ENCODE measurements at places on chromosomes 3 and 15.

GRCh38 chr3:18445401-18446148 is 20.4 kb upstream of the SATB1 start:
- DNase-seq: peak; percentile 68

GRCh38 chr3:190305406-190305805 is 16.8 kb downstream of the CLDN1 start:
- DNase-seq: no peak

DNA sequence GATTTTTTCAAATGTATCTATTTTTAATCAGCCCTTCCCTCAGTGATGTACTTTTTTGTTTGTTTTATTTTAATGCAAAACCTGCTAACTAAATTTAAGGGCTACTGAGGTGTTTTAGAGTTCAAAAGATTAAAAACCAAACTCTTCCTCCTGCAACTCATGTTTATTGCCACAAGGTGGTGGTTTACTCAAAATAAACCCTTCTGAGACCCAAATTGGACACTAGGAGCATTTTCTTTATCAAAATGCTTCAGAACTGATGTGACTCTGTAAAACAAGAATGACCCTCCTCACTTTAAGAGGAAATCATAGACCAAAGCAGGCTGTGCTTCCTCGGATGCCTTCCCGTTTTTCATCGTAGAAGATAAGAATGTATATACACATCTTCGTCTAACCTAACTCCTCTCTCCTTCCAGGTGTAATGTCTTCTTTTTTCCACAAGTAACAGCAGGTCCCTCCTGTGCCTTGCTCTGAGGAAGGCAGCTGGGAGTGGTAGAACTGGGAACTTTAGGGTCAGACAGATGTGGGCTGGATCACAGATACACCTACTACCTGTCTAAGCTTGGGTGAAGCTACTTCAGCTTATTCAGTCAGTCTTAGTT is 2.9 kb upstream of the NME9 start:
- no peak for DNase-seq

- no peak for DNase-seq
These were observed 1056.8 kb downstream of the ROBO2 start for GRCh38 chr3:78096488-78097255.

DNA sequence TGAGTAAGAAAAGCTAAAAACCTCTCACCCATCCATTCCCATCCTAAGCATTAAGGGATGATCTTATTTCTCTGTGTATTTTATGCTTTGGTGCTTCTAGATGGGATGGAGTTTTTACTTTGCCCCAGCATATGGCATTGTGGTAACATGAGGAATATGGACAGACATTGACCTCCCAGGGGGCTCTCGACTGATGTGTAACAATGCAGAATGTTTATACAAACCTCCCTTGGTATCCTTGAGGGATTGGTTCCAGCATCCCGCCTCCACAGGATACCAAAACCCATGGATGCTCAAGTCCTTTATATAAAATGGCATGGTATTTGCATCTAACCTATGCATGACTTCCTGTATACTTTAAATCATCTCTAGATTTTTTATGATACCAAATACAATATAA is 21.6 kb downstream of the PDIA5 start:
- DNase-seq: no peak

DNA sequence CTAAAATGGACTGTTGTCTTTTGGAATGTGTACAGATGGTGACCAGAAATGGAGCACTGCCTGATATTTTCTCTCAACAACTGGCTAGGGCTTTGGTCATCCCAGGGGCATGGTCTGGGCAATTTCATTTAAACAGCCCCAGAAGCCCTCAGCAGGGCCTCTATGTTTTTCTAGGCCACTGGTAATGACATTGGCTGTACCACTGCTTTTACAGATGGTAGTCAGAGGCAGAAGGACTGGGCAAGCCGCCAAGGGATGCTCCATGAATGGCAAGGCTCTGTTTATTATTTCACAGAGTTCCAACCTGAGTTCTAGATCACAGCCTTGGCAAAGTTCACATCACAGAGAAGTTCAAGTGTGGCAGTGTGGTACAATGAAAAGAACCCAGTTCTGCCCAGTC is 37.0 kb upstream of the LMCD1 start:
- DNase-seq: no peak

- DNase-seq: peak; percentile 59
These were observed 62.8 kb upstream of the MEX3B start for GRCh38 chr15:82108489-82109078.

GRCh38 chr3:46087871-46088270 is 60.6 kb upstream of the XCR1 start:
- no peak for DNase-seq

DNA sequence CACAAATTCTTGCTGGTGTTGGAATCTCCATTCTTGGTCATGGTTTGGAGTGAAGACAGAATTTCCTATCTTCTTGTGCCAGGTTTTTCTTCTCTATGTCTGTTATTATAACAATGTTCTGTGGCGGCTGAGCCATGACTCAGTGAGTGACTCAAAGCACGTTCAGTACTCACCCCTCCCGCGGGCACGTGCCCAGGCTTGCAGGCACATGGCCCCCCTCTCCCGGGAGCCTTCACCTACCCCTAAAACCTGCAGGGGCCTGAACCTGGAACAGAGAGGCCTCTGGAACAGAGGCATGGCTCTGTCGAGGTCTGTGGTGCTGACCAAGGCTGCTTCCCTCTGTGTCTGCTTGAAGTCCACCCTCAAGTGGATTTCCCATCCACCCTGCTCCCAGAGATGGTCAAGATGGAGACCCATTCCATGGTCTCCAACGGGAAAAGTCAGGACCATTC is 27.6 kb downstream of the PLXNB1 start:
- no peak for DNase-seq
